Effector CD4-positive, alpha-beta T cell (primary cell): ENCODE measurements at places on chromosomes 6 and 20.
A peak's percentile ranks its signal among the peaks of the same experiment; 100 is the strongest.

DNA sequence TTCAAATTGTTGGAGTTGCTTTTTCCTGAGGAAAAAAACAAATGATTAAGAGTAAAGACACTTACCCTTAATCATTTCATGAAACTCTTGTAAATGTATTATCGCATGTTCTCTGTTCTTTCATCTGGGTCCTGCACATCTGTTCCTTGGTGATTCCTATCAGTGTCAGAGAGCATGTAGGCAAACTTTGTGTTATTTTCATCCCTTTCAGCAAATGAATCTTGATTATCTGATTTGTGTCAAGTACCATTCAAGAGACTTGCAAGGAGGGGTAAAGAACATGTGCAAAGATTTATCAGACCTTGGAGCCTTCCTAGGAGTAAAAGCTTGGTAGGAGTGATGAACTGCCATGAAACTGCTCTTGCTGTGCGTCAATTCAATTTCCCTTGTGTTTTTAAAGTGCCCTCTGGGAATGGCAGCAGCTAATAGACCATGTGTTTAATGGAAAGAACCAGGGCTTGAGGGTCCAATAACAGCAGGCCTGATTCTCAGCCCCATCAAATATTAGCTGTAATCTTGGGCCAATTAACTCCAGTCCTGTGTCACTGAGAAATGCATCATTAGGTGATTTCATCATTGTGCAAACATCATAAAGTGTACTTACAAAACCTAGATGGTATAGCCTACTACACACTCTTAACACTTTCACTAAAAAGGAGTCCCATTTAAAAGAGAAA is 118.9 kb upstream of the CEP85L start:
- no peak for DNase-seq

- DNase-seq = peak; percentile 10
These were observed 1.7 kb downstream of the RANBP9 start for GRCh38 chr6:13709689-13710551.

DNA sequence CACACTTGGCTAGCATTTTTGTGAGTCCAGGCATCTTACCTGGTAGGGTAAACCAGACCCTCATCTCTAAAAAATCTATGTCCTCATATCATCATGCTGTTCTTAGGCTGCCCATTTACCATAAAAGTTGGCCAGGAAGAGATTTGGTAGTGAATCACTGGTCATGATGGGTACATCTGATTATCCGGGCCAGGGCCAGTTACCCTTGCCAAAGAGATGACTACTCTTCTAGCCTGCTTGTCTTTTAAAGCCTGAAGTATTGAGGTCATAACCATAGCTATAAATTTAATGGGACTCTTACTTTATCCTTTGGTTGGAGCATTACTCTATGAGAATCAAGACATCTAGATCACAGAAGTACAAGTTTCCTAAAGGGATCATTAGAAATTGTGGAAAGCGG is 276.8 kb downstream of the TENT5A start:
- DNase-seq = no peak

DNA sequence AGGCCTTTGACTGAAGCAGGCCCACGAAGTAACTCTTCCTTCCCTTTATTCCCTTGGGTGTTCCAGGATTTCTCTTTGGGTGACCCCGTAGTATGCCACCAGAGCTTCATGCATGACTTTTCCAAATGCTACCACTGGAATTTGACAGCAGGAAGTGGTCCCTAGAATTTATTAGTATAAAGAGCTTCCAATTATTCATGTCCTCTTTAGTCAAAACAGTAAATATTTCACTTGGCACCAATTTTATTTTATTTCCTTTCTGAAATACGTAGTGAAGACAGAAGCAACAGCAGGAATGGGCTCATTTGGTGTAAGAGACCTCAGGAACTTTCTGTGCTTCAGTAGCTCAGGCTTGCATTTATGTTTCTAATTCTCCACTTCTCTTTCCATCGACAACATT is 151.3 kb downstream of the LCA5 start:
- no peak for DNase-seq

DNA sequence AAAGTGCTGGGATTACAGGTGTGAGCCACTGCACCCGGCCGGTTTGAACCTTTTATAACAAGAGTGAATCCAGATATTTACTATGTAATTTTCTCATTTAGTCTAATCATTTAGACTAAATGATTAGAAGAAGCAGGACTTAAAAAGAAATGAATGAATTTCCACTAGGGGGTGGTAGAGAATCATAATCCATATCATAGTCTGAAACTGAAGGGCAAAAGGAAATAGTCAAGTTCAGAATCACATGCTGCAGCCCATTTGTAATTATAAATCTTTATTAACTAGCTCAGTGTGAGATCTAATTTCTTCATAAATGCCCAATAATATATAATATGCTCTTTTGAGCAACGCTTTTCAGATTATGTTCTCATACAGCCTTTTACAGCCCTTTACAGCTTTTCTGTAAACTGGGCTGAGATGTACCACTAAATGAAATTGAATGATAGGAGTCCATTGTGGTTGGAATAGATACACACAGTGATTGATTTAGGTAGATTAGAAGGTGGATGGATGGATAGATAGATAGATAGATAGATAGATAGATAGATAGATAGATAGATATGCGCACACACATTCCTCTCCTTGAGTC is 31.8 kb downstream of the PSMB9 start:
- no peak for DNase-seq

DNA sequence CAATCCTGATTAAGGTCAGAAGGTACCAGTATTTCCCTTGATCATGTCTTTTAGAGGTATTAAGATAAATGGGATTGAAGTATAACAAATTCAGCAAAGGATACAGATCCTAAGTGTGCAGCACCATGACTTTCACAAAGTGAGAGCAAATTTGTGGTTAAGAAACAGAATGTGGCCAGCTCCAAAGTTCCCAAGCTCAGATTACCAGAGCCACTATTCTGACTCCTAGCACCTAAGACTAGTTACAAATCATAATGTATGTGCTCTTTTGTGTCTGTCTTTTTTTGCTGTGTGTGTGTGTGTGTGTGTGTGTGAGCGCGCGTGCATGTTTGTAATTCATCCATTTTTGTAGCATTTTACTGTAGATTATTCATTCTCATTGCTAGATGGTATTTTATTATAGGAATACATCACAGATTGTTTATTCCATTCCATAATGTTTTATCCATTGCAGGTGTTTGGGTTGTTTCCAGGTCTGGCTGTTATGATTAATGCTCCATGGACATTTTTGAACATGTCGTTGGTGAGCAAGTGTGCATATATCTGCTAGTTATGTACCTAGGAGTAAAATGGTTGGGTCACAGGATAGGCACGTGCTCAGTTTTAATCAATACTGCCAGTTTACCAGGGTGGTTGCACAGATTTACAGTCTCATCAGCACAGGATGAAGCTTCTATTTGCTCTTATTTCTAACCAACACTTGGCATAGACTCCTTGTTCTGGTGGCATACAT is 314.0 kb upstream of the JAG1 start:
- no peak for DNase-seq

DNA sequence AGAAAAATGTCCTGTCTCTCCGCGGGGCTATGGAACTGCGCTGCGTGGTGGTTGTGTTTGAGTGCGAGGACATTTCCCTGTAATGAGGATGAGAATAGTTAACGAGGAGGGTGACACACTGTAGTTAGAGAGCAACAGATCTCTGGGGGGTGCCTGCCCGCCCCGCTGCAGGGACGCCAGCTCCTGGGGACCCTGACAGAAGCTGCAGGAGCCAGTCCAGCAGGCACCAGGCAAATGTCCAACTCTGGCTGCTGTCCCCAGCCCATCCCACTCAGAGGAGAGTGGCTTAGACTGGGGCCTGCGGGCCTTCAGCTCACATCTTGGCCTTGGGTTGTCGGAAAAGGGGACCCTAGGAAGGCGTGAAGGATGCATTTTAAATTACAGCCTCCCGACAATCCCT is 92.9 kb upstream of the FOXP4 start:
- DNase-seq = no peak

DNA sequence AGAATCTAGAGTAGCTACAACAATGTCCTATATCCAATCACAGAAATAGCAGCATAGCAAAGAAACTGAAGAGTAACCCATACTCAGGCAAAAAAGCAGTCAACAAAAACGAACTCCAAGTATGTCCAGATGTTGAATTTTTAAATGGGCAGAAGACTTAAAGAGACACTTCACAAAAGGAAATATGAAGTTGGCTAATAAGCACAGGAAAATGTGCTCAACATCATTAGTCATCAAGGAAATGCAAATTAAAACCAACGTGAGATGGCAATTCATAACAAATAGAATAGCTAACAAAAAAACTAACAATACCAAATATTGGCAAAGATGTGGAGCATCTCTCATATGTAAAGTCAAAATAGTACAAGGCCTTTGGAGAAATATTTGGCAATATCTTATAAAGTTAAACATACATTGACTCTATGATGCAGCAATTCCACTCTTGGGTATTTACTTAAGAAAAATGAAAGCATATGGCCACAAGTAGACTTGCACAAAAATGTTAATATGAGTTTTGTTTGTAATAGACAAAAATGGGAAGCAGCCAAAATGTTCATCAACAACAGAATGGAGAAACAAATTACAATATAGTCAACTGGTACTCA is 37.7 kb downstream of the FRK start:
- no peak for DNase-seq

GRCh38 chr6:128437685-128438084 is 82.7 kb downstream of the PTPRK start:
- DNase-seq = no peak

- DNase-seq = no peak
These were observed 33.4 kb downstream of the MRPL14 start for GRCh38 chr6:44093750-44094402.

DNA sequence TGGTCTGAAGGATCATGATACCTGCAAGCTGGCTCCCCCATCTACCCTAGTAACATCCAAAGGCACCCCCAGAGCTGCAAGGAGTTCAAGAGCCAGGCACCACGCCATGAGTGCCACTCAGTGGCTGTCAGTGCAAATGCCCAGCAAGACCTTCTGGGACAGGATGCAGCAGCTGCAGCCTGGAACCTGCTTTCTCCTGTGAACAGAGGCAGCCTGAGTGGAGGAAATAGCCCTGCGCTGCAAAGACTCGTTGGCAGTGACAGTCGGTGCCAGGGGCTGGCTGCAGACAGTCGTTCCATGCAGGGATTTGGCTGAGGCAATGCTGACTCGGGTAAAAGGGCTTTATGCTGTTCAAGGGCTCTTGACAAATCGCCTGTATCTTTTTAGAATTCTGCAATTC is 15.7 kb upstream of the SSTR4 start:
- no peak for DNase-seq

- no peak for DNase-seq
These were observed 16.1 kb downstream of the TTPAL start for GRCh38 chr20:44491635-44492395.

DNA sequence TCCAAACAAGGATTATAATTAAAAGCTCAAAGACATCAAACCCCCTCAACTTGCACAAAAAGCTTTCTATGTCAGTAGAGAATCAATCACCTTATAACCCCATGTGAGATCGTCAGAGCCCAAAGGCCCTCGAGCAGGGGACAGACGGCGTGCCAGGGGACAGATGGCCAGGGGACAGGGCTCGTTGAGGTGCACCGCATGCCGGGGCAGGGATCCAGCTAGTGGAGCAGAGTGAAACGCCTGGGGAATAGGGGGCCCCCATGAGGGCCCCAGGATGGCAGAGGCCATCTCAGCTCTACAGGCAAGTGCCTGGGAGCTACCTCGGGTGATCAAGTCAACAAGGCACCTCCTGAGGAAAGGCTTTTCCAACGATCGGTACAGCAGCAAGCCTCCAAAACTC is 28.6 kb downstream of the DIDO1 start:
- DNase-seq = no peak

- no peak for DNase-seq
These were observed 163.5 kb upstream of the SHLD1 start for GRCh38 chr20:5586720-5587119.

DNA sequence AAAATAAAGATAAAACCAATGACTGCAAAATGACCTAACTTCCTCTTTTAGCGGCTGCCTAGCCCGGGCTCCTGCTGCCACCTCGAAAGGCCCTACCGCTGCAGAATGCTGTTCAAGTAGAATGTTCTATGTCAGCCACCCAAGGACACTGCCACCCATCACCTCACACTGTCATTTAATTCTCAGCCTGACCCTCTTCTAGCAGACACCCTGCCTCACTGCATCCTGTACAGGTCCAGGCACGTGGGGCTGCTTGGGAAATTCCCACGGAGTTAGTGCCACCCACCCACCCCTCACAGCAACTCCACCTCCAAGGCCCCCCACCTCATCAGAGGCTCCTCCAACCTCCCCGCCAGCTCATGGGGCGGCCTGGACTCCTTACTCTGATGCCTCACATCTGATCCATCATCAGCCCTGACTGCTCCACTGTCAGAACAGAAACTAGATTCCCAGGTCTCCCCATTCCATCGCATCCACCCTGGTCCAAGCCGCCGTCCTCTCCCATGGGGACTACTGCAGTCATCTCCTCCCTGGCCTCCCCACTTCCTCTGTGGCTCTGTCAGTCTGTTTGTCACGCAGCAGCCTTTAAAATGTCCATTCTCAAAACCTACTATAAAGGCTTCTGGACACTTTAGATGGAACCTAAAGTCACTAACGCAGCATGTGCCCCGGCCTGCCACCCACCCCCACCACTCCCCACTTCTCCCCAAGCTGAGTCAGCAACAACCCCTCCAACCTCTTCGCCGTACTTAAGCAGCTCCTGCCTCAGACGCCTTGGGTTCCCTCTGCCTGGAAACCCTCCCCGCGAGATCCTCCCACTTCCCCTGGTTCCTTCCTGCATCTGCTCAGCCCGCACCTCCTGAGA is 17.0 kb downstream of the NFATC2 start:
- peak; percentile 36 for DNase-seq

DNA sequence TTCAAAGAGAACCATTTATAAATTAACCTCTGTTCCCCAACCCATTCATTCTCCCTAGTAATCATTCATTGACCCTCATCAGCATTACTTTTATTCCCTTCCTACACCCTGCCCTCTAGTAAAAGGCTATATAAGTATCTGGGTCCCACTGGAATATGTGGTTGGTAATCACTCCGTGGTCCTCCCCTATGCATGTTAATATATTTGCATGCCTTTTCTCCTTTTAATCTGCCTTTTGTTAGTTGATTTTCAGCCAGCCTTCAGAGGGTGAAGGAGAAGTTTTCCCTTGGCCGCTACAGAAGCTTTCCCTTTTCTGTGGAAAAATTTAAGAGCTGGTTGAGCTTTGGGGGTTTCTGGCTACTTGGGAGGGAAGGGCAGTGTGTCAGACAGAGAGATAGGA is 585.6 kb downstream of the UTRN start:
- no peak for DNase-seq
